Central memory CD4-positive, alpha-beta T cell (primary cell): ENCODE measurements at places on chromosomes 1 and 21.

- no peak for DNase-seq
These were observed 160.5 kb upstream of the CACYBP start for GRCh38 chr1:174839211-174839610.

DNA sequence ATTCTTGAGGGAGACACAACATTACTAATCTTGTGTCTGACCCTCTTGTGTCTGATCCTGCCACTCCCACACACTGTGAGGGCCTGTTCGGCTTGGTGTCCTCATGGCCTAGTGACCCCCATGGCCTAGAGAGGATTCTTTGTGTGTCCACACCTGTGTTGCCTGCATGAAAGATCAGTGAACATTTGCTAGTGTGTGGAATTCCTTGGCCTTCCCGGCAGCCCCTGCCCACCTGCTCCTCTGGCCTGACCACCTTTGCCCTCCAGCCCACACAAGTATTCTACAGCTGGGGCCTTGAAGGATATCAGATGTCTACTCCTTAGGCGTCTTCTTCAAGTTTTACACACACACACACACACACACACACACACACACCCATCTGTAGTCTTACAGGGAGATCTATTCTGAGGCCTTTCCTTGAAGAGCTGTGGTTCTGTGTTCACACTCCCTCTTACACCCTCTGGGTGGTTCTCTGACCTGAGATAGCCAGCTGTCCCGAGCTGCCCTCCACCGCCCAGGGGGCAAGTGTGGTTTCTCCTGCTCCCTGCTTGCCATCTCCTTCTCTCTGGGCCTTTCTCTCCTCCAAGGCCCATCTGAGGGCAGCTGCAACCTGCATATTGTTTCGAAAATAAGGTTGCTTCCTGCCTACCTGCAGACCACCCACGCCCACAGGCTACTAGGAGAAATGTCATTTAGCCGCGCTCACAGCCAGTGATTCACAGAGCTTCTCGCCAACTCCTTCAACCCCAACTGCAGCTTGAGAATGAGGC lies 45.4 kb downstream of the CD247 start:
- DNase-seq, result no peak

- DNase-seq, result no peak
These were observed 239.9 kb downstream of the ZP4 start for GRCh38 chr1:237650809-237651208.

GRCh38 chr1:63918418-63918945 lies 144.7 kb downstream of the ROR1 start:
- no peak for DNase-seq

GRCh38 chr1:15578921-15579682 lies 5.7 kb downstream of the AGMAT start:
- peak; percentile 54 for DNase-seq

- no peak for DNase-seq
These were observed 356.0 kb downstream of the ST6GALNAC3 start for GRCh38 chr1:76430531-76430930.

GRCh38 chr1:232980355-232980978 lies 30.1 kb downstream of the NTPCR start:
- DNase-seq, result no peak

DNA sequence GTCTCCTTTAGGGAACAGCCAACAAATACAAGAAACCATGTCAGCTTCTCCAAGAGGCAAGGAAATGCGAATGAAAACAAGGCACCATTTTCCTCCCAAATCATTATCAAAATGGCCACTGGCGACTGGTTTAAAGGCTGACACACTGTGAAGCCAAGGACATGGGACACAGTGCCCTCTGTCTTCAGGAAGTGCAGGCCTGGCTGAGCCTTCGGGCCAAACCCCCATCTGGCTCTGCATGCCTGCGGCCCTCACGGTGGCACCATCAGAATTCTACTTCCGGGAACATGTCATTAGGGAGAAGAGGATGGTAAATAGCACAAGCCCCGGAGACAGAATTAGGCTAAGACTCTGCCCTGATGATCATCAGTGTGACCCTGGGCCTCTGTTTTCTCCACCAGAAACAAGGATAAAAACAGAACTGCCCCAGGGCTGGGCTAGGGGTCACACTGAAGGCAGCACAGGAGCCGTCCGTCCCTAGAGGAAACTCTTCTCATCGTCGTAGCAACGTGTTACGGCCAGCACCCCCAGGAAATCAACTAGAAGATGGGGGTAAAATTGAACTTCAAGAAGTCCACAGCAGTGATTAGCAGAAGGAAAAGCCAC lies 103.5 kb downstream of the NPHP4 start:
- DNase-seq, result no peak

- no peak for DNase-seq
These were observed 86.1 kb downstream of the RRAGC start for GRCh38 chr1:38773483-38773882.

DNA sequence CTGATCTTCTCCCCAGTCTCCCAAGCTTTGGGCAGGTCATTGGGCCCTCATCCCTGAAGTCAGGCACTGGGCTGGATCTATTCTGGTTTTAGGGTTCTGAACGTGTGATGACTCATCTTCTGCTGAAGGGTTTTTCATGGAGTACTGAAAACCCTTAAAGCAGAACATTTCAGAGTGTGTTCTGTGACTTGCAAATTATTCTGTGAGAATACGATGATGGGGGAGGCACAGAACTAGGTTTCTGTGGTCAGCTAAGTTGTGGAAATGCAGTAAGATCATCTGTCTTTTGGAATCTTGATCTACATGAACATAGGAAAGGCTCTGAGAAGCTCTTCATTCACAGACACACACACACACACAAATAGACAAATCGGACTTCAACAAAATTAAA lies 46.2 kb downstream of the NAV1 start:
- DNase-seq, result no peak

DNA sequence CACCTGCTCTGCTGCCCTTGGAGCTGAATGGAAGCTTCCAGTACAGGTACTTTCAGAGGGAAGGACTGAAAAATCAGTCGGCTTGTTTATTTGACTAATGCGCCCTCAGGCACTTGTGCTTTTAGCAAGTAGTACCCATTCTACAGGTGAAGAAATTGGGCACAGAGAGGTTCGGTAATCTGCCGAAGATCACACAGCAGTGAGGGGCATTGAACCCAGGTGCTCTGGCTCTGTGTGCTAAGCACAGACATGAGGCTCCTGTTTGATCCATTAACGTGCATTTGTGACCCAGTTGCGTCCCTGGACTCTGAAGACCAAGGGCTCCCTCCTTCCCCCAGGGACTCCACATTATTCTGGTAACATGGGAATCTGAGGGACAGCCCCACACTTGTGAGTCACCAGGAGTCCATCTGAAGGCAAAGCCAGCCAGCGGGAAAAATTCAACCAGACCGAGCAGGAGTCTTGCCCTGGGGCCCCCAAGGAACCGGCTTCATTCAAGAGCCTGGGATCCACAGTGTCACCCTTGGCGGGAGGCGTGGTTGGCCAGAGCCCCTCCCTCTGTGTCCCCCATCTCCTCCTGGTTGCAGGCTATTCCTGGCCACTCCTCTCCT lies 192.4 kb upstream of the ARHGEF16 start:
- DNase-seq, result no peak

DNA sequence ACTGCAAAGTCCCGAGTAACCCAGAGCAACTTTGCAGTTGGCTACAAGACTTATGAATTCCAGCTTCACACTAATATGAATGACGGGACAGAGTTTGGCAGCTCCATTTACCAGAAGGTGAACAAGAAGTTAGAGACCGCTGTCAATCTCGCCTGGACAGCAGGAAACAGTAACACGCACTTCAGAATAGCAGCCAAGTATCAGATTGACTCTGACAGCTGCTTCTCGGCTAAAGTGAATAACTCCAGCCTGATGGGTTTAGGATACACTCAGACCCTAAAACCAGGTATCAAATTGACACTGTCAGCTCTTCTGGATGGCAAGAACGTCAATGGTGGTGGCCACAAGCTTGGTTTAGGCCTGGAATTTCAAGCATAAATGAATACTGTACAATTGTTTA lies 66.8 kb downstream of the ACBD6 start:
- DNase-seq, result no peak

GRCh38 chr21:15539376-15539775 lies 190.4 kb upstream of the USP25 start:
- no peak for DNase-seq
